ENCODE measurements at places on chromosomes 4 and X. TPM values are rescaled to one million over a fixed set of nuclear protein-coding genes. Genes with fewer than 3 reads are reported as not detected.

GRCh38 chrX:47216393-47216925, 2.0 kb upstream of the CDK16 start:
- H3K27ac ChIP-seq, result peak overlapping the region; percentile 96
- H3K36me3 ChIP-seq, result peaks cover 20% of the 10 kb centered on the region
- no peaks in the 10 kb centered on the region for H3K27me3 ChIP-seq
- no peak for DNase-seq
- no peak overlapping the region for H3K4me3 ChIP-seq

GRCh38 chr4:19254486-19254885, 997.2 kb upstream of the SLIT2 start:
- H3K4me3 ChIP-seq, result no peak overlapping the region
- no peaks in the 10 kb centered on the region for H3K27me3 ChIP-seq
- H3K27ac ChIP-seq, result no peak overlapping the region
- H3K4me1 ChIP-seq, result no peaks in the 10 kb centered on the region

EDA gene
- 3.7 TPM for total RNA-seq

SLC4A4 gene
- total RNA-seq, result 4.8 TPM

DNA sequence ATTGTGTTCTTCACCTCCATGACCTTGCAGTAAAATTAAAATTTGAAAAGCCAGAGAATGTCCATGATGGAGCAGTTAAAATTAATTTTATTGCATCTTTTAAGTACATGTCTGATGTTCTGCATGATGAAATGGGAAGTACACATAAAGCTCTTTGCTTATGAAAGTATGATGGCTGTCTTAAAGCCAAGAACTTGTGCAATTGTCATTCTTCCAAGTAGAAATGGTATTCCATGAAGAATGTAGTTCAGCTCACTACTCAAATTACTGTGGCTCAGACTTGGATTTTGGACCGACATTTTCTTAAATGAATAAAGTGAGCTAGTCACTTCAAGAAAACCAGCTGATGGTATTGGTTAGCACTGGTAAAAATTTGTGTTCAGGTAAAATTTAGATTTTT, 161.7 kb upstream of the CXCL13 start:
- DNase-seq, result no peak
- no peak overlapping the region for H3K4me3 ChIP-seq
- H3K4me1 ChIP-seq, result peaks cover 21% of the 10 kb centered on the region
- no peaks in the 10 kb centered on the region for H3K36me3 ChIP-seq
- H3K27me3 ChIP-seq, result no peaks in the 10 kb centered on the region
- H3K27ac ChIP-seq, result no peak overlapping the region

SFRP2 gene
- 12.1 TPM for total RNA-seq

SHOX gene
- total RNA-seq, result not detected

DNA sequence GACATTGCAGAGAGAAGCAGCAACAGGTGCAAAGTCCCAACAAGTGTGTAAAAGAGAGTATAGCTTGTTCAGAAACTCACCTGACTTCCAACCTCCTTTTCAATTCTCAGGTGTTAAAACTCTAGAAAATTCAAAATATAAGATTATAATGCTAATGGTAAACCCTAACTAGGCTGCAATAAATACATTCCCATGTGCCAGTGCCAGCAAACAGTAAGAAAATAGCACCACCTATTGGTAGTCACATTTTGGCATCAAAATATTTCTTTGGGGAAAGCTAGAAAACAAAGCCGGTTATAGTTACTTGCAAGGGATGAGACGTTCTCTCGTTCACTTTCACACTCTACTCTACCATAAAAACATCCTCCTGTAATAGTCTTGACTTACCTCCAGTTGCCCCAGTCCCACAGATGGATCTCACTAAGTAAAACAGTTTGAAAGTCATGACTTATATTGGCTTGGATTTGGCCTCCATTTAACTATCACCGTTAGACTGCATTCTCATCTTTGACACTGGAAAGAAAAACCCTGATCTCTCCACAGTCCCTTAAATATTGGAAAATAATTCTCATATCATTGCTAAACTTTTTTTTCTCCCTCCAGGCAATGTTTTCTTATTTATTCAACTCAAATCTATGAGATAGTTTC, 9.6 kb downstream of the BMP3 start:
- no peak for DNase-seq
- no peaks in the 10 kb centered on the region for H3K27me3 ChIP-seq
- no peak overlapping the region for H3K4me3 ChIP-seq
- H3K27ac ChIP-seq, result no peak overlapping the region
- H3K4me1 ChIP-seq, result no peaks in the 10 kb centered on the region

DNA sequence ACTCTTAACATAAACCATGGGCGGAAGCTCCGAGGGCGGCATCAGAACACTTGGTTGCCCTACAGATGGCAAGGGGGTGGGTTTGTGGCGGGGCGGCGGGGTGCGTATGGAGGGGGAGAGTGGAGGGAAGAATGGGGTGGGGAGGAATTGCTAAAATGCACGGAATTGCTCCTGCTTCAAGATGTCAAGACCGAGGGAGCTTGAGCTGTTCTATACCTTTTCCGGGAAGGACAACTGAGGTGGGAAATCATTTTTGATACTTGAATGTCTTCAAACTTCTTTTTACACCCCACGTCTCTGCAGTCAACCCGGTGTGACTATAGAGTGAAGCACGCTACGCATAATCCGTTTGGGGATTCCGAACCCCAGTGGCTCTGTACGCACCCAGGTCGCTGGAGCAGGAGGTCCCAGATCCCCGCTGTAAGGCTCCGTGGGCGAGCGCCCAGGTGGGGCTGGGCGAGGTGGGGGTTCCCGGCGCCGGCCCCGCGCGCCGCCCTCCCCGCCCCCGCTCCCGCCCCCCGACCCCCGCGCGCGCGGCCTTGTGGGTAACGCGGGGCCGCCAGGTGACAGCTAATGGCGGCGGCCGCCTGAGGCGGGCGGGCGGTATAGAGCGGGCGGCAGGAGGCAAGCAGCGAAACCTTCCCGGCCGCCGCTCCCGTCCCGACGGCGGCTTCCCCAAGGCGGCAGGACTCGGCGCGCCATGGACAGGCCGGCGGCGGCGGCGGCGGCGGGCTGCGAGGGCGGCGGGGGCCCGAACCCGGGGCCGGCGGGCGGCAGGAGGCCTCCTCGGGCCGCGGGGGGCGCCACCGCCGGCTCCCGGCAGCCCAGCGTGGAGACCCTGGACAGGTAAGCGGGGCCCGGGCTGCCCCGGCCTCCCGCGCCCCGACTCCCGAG, at the start of gene MTMR1:
Gene MTMR1, plus strand, starts transcription at position 566 of the 894 bp plus-strand sequence. Its CDS starts 135 bp downstream, at position 701.
- peaks cover 6% of the 10 kb centered on the region for H3K4me1 ChIP-seq
- H3K4me3 ChIP-seq, result peak within 1 kb of the TSS; percentile 41
- DNase-seq, result peak; percentile 67
- H3K36me3 ChIP-seq, result no peaks in the 10 kb centered on the region
- H3K27ac ChIP-seq, result peak within 1 kb of the TSS; percentile 85
- H3K27me3 ChIP-seq, result no peaks in the 10 kb centered on the region

DNA sequence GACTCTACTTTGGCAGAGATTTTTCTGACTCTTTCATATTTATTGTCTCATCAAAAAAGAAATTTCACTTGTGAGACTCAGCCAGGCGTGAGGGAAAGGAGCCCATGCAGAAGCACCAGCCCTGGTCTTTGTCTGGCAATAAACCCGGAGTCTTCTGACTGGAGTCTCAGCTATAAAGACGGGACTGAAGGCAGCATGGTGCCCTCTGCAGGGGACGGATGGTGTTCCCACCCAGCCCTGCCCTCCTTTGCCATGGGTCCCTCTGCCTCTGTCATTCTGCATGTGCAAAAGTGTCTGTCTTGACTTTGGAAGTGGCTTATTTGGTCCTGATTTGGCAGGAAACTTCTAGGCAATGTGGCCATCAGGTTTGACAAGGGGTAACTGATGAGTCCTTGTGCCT, 14.2 kb downstream of the ZNF185 start:
- H3K36me3 ChIP-seq, result no peaks in the 10 kb centered on the region
- no peak overlapping the region for H3K4me3 ChIP-seq
- no peak for DNase-seq
- no peak overlapping the region for H3K27ac ChIP-seq

DNA sequence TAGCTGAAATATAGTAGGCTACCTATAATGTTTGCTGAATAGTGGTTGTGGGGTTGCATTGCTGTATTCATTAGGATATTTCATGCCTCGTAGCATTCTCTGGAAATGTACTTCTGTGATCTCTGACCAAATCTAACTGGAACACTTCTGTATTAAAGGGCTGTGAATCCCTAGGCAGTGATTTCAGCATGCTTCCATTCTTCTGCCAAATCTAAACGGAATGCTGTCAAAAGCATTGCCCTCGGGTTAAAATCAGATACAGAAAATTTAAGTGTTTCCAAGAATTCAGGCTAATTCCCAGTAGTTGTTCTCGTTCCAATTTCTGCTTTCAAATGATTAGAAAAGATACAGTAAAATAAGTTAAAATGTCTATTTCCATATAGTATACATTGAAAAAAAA, 1847.5 kb upstream of the IGFBP7 start:
- H3K36me3 ChIP-seq, result no peaks in the 10 kb centered on the region
- DNase-seq, result no peak
- no peaks in the 10 kb centered on the region for H3K27me3 ChIP-seq
- H3K4me3 ChIP-seq, result no peak overlapping the region
- no peaks in the 10 kb centered on the region for H3K4me1 ChIP-seq

DNA sequence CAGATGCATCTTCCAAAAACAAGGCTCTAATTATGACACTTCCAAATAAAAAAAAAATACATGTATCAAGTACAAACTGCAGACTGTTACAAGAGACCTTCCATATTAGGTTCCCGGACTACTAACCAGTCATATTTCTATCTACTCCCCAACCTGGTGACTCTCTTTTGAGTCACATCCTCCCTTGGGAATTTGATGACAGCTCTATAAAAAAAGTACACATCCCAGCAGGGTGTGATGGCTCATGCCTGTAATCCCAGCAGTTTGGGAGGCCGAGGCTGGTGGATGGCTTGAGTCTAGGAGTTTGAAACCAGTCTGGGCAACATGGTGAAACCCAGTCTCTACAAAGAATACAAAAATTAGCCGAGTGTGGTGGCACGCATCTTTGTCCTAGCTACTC, 14.9 kb downstream of the RPGR start:
- no peaks in the 10 kb centered on the region for H3K36me3 ChIP-seq
- H3K27me3 ChIP-seq, result no peaks in the 10 kb centered on the region
- DNase-seq, result no peak
- no peak overlapping the region for H3K4me3 ChIP-seq
- H3K4me1 ChIP-seq, result no peaks in the 10 kb centered on the region

DNA sequence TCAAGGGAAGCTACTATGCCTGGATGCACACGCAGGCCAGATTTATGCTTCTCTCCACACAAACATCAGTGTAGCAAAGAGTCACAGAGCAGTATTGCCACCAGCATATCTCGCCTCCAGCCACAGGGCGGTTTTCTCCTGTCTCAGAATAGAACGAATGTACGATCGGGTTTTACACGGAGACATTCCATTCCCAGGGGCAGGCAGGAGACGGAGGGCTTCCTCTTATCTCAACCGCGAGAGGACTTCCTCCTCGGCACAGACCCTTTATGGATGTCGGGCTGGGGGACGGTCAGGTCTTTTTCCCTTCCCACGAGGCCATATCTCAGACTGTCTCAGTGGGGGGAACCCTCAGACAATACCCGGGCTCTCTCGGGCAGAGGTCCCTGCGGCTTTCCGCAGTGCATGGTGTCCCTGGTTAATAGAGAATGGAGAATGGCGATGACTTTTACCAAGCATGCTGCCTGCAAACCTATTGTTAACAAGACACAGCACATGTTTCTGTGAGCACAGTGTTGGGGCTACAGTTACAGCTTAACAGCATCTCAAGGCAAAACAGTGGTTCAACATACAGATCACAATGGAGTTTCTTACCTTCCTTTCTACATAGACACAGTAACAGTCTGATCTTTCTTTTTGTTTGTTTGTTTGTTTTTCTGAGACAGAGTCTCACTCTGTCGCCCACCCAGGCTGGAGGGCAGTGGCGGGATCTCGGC, 24.1 kb downstream of the CSF2RA start:
- H3K4me1 ChIP-seq, result no peaks in the 10 kb centered on the region
- no peaks in the 10 kb centered on the region for H3K36me3 ChIP-seq
- no peak overlapping the region for H3K27ac ChIP-seq
- H3K4me3 ChIP-seq, result no peak overlapping the region
- H3K27me3 ChIP-seq, result no peaks in the 10 kb centered on the region

DNA sequence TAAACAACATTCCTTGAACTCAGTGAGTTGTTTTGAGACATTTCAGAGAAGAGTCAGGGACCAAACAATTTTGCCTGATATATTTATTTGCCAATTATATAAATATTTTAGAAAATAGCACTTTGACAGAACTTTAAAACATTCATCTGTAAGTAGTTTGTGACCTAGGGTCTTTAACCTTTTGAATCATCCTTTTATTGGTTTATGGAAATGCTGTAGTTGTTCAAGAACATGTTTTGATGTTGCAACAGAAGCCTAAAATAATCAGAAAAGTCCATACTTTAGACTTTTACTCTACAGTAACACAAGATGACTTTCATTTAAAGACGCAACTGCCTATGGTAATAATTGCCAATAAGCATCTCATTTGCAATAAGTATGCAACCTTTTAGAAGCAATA, 43.0 kb downstream of the CXCL1 start:
- H3K36me3 ChIP-seq, result no peaks in the 10 kb centered on the region
- H3K4me1 ChIP-seq, result peaks cover 1% of the 10 kb centered on the region
- no peak overlapping the region for H3K4me3 ChIP-seq
- no peak for DNase-seq

DNA sequence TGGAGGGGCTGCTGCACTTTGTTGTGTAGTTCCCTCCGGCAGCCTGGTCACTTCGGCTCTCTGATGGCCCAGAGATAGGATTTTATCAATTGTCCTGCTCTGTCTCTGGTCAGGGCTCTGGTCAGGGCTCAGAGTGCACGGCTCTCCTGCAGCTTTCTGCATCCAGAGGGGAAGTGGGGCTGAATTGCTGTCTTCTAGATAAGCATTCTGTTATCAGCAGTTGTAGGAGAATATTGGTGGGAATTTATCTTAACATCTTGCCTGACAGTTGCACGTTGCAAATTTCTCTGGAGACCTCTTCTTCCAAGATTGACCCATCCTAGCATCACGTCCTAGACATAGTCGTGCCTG, 62.8 kb downstream of the FAM193A start:
- H3K27me3 ChIP-seq, result no peaks in the 10 kb centered on the region
- no peak for DNase-seq
- no peak overlapping the region for H3K4me3 ChIP-seq
- peaks cover 39% of the 10 kb centered on the region for H3K4me1 ChIP-seq
- H3K36me3 ChIP-seq, result no peaks in the 10 kb centered on the region
- H3K27ac ChIP-seq, result peak overlapping the region; percentile 29

GRCh38 chrX:94831364-94831763, 1157.4 kb downstream of the FAM133A start:
- no peaks in the 10 kb centered on the region for H3K36me3 ChIP-seq
- no peak for DNase-seq
- no peak overlapping the region for H3K4me3 ChIP-seq
- no peaks in the 10 kb centered on the region for H3K4me1 ChIP-seq
- H3K27ac ChIP-seq, result no peak overlapping the region

- no peak overlapping the region for H3K4me3 ChIP-seq
- H3K36me3 ChIP-seq, result no peaks in the 10 kb centered on the region
- DNase-seq, result no peak
- H3K27me3 ChIP-seq, result no peaks in the 10 kb centered on the region
- H3K4me1 ChIP-seq, result peaks cover 17% of the 10 kb centered on the region
Observed at GRCh38 chr4:15331930-15332329, 95.9 kb upstream of the C1QTNF7 start.

Measured in sigmoid colon (tissue), 7 donors.